ENCODE measurements at places on chromosomes 1 and 21.

DNA sequence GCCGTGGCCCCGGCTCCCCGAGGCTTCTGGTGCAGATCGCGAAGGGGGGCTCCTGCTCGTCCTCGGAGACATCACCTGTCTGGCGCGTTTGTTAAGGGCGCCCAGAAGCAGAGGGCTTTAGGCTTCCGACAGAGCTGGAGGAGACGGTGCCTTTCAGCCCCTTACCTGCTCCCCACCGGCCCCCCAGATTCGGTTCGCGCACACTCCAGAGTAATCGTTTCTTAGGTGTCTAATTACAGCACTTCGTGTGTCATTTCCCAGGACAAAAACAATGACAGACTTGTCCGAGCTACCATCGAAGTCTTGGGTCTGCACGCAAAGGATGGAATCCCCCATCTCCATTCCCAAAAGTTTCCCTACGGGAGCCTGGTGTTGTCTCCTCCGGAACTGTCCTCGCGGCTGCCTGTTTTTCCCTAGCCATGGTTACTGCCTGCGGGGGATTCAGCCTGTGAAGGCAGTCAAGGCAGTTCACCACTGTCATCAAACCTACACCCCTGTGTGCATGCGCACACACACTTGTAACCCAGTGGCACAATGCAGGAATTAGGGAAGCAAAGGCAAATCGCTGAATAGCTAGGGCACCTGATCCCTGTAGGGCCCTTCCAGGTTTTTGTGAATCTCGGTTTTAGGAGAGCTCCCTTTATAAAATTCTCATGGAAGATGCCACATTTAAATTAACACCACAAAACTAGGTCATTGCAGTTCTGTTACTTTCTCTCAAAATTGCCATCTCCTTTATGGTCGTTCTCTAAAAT, 738 bp upstream of the CDC42BPA start:
- no peak for DNase-seq

DNA sequence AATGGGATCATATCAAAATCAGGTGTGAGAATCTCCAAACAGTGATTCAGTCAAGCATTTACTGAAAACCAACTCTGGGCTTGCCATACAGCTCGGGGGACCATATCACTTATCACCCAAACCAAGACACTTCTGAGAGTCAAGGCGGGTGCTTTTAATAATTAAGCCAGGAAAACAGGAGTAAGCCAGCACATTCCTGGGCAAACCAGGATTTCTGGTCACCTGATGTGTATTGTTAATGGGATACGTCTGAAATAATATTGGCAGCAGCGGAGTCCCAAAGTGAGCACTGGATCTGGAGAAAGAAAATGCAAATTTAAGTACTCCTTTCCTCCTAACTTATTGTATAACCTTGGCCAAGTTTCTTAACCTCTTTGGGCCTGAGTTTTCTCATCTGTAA, 17.6 kb downstream of the OSCP1 start:
- no peak for DNase-seq

GRCh38 chr1:83978056-83978455, 20.9 kb downstream of the TTLL7 start:
- no peak for DNase-seq

GRCh38 chr1:62423580-62424242, 13.1 kb upstream of the USP1 start:
- no peak for DNase-seq

DNA sequence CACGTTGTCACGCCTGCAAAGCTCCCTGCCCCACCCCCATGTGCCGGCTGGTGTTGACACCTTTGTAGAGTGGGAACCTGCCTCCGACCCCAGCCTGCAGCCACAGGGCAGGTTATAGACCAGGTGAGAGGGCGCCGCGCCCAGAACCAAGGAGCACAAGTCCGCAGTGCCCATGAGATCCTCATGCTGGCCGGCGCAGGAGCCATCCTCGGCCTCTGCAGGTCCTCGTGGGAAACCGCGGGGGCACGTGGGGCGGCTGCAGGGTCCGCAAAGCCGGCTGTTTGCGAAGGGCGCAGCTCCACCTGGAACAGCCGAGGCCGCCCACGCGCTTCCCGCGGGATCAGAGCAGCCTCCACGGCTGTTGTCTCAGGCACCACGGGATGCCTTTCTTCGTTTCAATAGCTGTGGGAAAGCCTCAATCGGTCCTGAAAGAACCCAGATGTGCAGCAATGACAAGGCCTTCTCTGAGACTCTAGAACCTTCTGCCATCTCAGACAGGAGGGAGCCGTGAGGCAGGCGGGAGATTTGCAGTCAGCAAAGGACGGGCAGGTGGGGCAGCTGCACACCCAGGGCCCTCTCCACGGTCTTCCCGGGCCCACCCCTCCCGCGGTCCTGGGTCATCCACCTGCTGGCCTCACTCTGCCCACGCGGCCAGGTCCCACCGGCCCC, 29.9 kb downstream of the POFUT2 start:
- no peak for DNase-seq

DNA sequence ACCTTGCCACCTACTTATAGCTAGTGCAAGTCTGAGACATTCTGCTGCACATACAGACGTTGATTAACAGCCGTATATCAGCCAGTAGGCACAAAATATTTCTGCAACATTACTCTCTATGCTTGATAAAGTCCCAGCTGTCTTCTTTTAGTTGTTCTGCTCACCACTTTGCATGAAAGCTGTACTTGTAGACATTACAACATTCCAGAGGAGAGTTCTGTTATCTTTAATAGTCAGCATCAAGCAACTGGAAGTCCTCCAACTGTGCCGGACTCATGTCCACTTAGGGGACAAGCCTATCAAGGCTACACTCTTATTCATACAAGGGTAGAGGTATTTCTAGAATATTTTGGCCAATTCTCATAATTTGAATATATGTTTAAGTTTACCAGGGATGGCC, 50.0 kb downstream of the CACHD1 start:
- DNase-seq = no peak

DNA sequence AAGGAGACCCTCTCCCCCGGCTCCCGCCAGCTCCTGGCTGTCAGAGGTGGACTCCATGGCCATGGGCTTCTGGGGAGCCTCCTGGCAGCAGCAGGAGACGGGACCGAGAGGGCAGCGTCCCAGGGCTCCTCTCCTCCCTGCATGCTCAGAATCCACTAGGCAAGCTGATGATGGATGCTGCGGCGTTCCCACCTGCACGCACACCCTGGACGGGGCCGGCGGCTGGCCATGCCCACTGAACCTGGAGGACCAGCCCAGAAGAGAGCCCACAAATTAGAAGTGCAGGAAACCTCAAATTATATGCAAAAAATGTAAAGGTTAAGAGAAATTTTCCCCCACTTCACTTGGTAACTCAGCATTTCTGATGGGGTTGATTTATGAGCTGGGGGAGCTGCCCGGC, 77.3 kb upstream of the ARHGEF16 start:
- DNase-seq = no peak

GRCh38 chr1:8552820-8553397, 235.0 kb downstream of the SLC45A1 start:
- DNase-seq = no peak

DNA sequence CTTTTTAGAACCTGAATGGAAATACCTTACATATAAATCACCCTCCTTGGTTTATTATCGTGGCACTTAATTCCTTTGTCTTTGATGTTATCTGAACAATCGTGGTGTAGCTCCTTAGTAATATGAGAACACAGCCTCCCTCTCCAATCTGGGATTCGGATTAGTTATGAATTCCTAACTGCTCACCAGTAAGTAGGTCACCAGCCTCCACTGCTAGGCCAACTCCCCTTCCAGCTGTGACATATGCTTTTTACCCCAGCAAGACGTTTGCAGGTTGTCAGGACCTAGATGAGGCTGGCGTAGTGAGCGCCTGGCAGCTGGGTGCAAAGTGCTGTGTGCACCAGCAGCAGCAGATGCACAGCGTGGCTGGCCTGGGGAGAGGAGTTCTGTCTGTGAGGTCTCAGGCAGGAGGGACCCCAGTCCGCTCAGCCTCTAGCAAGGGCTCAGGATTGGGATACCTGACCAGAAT, 38.2 kb downstream of the NTPCR start:
- no peak for DNase-seq

DNA sequence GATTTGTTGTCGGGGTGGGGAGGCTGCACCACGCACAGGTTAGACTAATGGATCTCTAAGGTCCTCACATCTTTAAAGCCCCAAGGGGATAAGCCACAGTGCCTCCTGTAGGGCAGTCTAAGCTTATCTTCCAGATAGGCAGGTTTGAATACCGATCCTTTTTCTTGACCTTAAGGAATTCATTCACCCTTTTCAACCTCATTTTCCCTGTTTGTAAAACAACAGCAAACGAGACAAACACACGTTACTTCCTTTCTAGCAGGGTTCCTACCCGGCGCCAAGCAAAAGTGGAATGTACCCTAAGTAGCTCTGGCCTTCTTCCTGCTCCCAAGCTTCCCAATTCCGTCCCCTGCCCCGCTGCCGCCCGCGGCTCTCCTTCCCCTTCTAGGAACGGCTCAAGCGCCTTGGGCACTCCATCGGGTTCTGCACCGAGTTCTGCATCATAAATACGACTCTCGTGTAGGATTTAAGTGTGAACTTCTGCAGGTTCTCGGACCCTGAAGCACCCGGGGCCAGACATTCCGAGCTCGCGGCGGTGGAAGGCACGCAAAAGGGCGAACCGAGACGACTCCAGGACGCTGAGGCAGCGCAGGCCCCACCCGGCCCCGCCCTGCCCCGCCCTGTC, 548 bp upstream of the CDC20 start:
- DNase-seq = peak; percentile 53

GRCh38 chr1:12194666-12195216, 27.9 kb downstream of the TNFRSF1B start:
- DNase-seq = no peak

- no peak for DNase-seq
Measured at GRCh38 chr21:46160907-46161632, 5.7 kb upstream of the FTCD start.

DNA sequence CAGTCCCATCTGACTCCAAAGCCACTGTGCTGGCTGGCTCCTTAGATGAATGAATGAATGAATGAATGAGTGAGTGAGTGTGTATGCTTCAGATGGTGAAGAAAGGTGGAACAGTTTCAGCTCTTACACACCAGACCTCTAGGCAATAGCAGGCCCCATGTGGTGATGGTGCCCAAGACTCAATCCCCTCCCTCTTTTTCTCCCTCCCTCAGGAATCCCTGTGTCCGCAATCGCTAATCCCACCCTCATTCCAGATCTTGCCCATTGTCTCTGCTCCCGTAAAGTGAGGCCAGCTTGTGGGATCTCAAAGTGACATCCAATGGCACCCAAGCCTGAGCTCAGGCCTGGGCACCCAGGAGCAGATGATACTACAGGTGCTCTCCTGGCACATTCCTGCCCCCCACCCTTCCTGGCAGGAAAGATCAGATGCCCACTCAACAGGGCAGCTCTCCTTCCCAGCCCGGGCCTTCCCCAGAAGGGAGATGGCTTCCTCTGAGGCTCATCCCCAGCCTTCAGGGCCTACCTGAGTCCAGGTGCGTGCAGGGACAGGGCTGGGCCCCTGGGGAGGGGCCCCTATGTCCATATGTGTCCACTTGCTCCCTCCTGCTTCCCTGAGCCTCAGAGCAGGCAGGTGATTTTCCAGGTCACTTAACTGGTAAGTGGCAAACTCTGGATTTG, 106.4 kb downstream of the HMGB4 start:
- DNase-seq = no peak

GRCh38 chr1:83033682-83034081, 965.2 kb downstream of the TTLL7 start:
- no peak for DNase-seq

DNA sequence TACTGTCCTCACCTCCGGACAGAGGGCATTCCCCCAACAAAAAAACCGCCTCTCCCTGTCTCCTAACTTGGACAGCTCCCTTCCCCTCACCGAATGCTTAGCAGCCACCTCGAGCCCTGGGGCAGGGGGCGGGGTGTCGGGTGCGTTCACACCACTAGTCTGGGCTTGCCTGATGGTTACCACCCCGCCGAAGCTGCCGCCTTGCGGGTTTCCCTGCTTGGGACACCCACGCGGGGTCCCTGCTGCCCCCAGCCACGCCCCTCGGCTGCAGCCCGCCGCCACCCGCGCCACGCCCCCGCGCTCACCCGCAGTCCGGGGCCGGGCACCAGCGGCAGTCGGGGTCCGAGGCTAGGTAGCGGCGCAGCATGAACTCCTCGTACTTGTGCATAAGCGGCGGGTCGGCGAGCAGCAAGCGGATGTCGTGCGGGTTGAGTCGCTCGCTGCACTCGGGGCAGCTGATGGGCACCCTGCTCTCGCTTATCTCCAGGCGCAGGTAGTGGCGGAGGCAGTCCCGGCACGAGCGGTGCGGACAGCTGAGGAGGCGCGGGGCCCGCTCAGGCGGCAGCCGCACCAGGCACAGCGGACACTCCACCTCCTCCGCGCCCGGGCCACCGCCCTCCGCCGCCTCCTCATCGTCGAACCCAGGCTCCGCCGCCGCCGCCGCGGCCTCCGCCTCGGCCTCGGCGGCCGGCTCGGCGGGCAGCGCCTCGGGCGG, 706 bp downstream of the RNF19B start:
- no peak for DNase-seq

DNA sequence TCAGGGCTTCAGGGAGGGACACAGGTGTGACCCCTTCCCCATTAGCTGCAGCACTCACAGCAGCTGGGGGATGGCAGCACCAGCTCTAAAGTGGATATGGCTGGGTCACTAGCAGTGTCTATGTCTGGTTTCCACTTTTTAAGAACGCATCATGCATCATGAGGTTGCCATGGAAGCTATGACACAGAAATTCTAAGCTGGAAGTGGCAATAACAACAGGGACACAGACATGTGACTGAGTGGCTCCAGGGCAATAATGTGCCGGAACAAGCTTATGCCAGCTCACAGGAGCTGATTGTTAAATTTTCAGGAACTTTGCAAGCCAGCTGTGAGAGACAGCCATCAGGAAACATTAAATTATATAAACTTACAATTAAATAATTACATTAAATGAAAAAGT, 51.2 kb upstream of the NFASC start:
- no peak for DNase-seq

- DNase-seq = no peak
Measured at GRCh38 chr21:36169470-36170128, 13.0 kb downstream of the DOP1B start.

DNA sequence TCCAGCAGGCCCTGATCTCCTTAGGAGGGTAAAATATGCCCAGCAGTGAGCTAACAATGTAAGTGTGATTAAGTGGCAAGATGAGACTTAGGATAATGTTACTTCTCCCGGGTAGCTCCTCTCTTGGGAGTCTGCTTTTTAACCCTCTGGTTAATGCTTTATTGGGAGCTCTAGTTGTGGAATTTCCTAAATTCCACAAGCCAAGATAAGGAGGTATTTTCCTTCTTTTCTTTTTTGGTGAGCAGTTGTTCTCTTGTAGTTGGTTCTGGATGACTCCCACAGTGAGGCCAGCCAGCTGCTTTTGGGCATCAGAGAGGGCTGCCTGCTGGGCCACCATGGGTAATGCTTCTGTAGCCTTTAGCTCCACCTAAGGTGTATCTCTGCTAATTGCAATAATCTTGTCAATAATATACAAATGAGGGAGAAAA, 19.3 kb downstream of the C1orf52 start:
- peak; percentile 6 for DNase-seq

Measured in NCI-H2029 (cell line).